ENCODE measurements at places on chromosomes 1 and 21. TPM values are rescaled to one million over a fixed set of nuclear protein-coding genes. Genes with fewer than 3 reads are reported as not detected.

GRCh38 chr1:30600258-30600657, 123.1 kb downstream of the MATN1 start:
- H3K4me3 ChIP-seq = no peak overlapping the region
- no peak for DNase-seq
- H3K36me3 ChIP-seq = no peaks in the 10 kb centered on the region
- peaks cover 46% of the 10 kb centered on the region for H3K27me3 ChIP-seq

DNA sequence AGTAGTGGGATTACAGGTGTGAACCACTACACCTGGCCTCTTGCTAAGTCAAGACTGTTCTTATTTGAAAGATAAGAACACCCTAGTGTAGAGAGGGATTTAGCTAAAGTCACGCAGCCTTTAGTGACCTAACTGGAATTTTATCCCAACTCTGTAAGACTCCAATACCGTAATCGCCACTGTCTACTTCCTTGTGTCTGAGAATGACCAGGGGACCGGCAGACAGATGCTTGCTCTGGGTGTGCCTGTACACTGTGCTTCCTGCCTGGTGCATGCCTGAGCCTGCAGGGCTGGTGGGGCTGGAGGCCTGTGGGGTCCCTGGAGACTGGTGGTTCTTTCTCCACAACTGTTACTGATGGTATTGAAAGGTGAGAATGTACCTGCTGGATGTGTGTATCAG, 15.3 kb downstream of the MFSD2A start:
- no peak overlapping the region for H3K4me3 ChIP-seq
- peaks cover 6% of the 10 kb centered on the region for H3K36me3 ChIP-seq

DNA sequence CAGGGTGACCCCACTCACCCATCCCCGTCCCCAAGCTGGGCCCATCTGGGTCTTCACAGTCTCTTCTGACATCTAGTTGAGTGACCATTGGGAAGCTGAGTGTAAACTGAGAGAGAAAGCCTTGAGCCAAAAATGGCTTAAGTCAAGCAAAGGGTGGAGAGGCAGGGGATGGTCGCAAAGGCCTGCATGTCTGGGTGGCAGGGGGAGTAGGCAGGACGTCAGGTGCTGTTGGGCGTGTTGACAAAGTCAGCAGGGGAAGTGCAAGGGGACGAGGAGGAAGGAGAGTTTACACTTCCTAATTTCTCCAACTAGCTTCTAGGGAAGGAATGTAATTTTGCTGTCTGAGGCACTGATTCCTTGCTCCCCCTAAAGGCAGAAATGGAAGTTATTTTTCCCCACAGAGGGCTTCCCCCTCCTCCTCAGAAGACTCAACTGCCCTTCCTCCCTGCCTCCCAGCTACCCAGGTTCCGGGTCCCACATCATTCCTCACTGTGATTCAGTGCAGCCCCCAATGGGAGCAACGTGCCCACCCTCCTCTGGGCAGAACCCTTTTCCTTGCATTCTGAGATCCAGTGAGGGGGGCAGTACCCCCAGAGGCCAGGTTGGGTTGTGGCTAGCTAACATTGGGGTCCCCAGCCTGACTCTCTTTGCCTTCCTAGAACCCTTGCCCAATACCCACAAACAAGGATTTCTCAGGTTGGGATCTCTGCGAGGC, 1.2 kb upstream of the ADORA1 start:
- no peak overlapping the region for H3K27ac ChIP-seq
- no peak overlapping the region for H3K4me3 ChIP-seq
- H3K36me3 ChIP-seq = peaks cover 14% of the 10 kb centered on the region
- no peak for DNase-seq

GRCh38 chr1:236480758-236481436, 42.9 kb upstream of the LGALS8 start:
- H3K4me1 ChIP-seq = no peaks in the 10 kb centered on the region
- H3K36me3 ChIP-seq = no peaks in the 10 kb centered on the region
- H3K27me3 ChIP-seq = no peaks in the 10 kb centered on the region
- no peak for DNase-seq

GRCh38 chr1:151618470-151618869, 6.6 kb downstream of the SNX27 start:
- H3K36me3 ChIP-seq = no peaks in the 10 kb centered on the region
- no peak for DNase-seq
- no peak overlapping the region for H3K4me3 ChIP-seq
- H3K4me1 ChIP-seq = peaks cover 32% of the 10 kb centered on the region
- H3K27ac ChIP-seq = peak overlapping the region; percentile 86

- peak; percentile 55 for DNase-seq
- no peaks in the 10 kb centered on the region for H3K36me3 ChIP-seq
- peaks cover 21% of the 10 kb centered on the region for H3K4me1 ChIP-seq
- H3K27me3 ChIP-seq = no peaks in the 10 kb centered on the region
- peak overlapping the region; percentile 88 for H3K4me3 ChIP-seq
- peak overlapping the region; percentile 54 for H3K27ac ChIP-seq
Measured at GRCh38 chr1:227788271-227789083, 27.0 kb upstream of the PRSS38 start.

- H3K36me3 ChIP-seq = no peaks in the 10 kb centered on the region
- H3K4me3 ChIP-seq = no peak overlapping the region
- H3K27ac ChIP-seq = no peak overlapping the region
- peaks cover 33% of the 10 kb centered on the region for H3K27me3 ChIP-seq
- H3K4me1 ChIP-seq = peaks cover 2% of the 10 kb centered on the region
- DNase-seq = no peak
Measured at GRCh38 chr1:220544901-220545303, 17.0 kb downstream of the MARK1 start.

DNA sequence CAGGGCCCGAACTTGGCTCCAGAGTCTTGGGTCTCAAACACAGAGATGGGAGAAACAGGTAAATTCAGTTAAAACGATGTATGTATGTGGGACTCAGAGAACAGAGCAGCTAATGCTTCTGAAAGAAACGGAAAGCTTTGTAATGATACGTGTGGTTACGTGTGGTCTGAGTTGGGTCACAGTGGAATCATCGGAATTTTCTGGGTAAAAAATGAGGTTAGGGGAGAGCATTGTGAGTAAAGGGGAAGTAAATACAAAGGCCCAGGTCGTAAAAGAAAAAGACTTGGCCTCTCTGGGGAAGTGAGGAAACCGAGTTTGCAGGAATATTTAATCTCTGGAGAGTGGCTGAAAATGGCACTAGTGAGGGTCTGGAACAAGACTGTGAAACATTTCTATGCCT, 8.3 kb downstream of the NHLH2 start:
- peaks cover 94% of the 10 kb centered on the region for H3K27me3 ChIP-seq
- peaks cover 1% of the 10 kb centered on the region for H3K36me3 ChIP-seq
- peaks cover 7% of the 10 kb centered on the region for H3K4me1 ChIP-seq
- no peak overlapping the region for H3K27ac ChIP-seq

- no peak for DNase-seq
- H3K27ac ChIP-seq = peak overlapping the region; percentile 97
- no peaks in the 10 kb centered on the region for H3K27me3 ChIP-seq
Measured at GRCh38 chr1:203325418-203326091, 20.2 kb downstream of the BTG2 start.

DNA sequence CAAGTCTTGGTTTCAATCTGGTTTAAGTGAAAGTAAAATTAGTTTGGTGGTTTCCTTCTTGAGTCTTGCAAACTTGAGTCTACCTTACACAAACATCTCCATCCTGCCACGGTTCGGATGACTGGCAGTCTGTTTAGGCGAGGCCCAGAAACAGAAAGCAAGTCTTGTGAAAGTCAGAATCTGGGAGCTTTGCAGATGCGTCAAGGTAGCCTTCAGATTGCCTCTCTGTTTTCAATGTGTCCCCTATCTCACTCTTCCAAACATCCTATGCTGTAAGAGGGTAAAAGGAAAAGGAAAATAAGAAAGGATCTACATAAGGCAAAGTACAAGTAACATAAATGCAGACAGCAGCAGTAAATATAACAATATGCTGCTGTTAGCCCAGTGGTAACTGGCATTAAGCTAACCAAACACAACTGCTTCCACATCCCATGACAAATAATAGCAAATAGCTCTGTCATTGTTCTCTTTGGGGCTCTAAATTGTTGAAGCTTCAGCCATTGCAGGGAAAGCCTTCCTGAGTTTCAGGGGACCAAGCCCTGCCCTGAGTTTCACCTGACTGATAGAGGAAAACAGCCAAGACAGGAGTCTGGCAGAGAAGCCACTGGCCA, 26.2 kb upstream of the C1orf105 start:
- no peaks in the 10 kb centered on the region for H3K36me3 ChIP-seq
- H3K4me3 ChIP-seq = peak overlapping the region; percentile 74
- peaks cover 36% of the 10 kb centered on the region for H3K4me1 ChIP-seq
- H3K27ac ChIP-seq = peak overlapping the region; percentile 93
- H3K27me3 ChIP-seq = no peaks in the 10 kb centered on the region

- H3K4me1 ChIP-seq = peaks cover 32% of the 10 kb centered on the region
- H3K36me3 ChIP-seq = no peaks in the 10 kb centered on the region
- no peak for DNase-seq
Measured at GRCh38 chr1:54331843-54332463, 74.2 kb downstream of the SSBP3 start.

ZNF593OS gene
- not detected for total RNA-seq

All from T-helper 17 cell (primary cell).